ENCODE measurements at places on chromosomes 16 and 17.
A peak's percentile ranks its signal among the peaks of the same experiment; 100 is the strongest.

GRCh38 chr16:19785512-19786130 lies 67.5 kb downstream of the IQCK start:
- no peak for DNase-seq

GRCh38 chr16:81645925-81646324 lies 133.2 kb upstream of the PLCG2 start:
- DNase-seq, result no peak

GRCh38 chr17:42843358-42843934 lies 934 bp upstream of the AOC2 start:
- peak; percentile 88 for DNase-seq

DNA sequence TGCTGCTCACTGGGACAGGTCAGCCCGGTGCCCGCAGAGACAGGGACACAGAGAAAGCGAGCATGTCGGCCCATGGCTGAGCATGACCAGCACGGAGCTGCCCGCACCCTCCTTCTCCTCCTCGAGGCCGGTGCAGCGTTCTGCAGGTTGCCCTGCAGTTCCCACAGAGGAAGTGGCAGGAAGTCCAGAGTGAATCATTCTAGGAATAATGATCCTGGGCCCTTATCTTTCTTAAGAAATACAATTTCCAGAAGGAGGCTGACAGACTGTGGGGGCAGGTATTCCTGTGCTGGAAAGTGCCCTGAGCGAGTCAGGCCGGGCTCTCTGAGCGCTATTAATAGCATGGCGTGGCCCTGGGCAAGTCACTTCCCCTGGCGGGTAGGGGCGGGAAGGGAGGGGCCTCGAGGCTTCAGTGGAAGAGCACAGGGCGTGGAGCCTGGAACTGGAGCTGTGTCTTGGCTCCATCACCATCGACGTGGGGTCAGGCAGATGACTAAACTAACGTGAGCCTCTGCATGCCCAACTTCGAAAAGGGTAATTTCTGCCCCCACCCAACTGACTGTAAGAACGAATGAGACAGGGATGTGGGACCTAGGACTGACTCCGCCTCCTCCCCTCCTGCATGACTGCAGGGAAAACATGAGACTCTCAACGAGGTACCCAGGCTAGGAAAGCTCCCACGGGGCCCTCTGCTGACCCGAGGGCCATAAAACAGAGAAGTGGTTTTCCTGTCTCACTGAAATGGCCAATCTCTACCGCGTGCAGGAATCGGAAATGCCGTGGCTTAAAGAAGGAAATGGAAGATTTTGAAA lies 9.8 kb downstream of the TMEM204 start:
- DNase-seq, result no peak

GRCh38 chr16:86199871-86200695 lies 301.1 kb downstream of the IRF8 start:
- DNase-seq, result peak; percentile 44

GRCh38 chr17:72974605-72975232 lies 117.8 kb downstream of the SLC39A11 start:
- no peak for DNase-seq

GRCh38 chr17:57968456-57968855 lies 13.2 kb upstream of the CUEDC1 start:
- no peak for DNase-seq

DNA sequence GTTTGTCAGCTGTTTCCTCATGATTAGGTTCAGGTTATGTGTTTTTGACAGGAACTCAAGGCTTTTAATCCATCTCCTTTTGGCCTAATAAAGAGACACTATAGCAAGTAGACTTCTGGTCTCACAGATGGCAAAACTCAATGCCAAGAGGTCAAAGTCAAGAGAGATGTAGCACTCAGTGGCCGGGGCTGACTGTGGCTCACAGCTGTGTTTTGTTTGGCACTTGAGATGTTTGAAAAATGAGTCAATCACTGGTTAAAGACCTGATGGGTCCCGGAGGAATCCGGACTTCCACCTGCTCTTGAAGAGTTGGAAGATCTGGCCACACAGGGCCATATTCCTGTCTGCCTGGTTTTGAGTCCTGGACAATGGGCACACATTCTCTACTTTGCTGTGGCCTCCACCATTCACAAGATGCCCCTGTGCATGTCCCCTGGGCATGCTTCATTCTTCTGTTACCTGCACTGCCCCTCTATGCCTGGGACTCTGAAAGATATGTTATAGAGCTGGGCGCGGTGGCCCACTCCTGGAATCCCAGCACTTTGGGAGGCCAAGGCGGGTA lies 210.3 kb downstream of the SNX29 start:
- no peak for DNase-seq

DNA sequence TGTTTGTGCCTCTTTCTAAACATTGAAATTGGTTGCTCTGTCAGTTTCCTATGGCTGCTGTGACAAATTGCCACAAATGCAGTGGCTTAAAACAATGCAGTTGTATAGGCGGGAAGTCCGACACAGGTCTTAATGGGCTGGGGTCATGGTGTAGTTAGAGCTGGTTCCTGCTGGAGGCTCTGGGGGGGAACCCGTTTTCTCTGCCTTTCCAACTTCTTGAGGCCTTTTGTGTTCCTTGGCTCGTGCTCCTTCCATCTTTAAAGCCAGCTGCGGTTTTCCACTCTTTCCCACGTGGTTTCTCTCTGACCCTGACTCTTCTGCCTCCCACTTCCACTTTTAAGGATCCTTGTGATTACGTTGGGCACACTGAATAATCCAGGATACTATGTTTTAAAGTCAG lies 12.5 kb downstream of the EPN2 start:
- no peak for DNase-seq

- DNase-seq, result peak; percentile 88
These were observed 96.8 kb upstream of the ELAC2 start for GRCh38 chr17:13114601-13115031.

GRCh38 chr16:515175-515938 lies 12.2 kb upstream of the CAPN15 start:
- DNase-seq, result no peak
